CD4-positive, alpha-beta T cell treated with Interleukin-15 for 4 hours (primary cell): ENCODE measurements at places on chromosomes 3 and 15.

- no peak for DNase-seq
Measured at GRCh38 chr15:53758412-53758811, 1.1 kb downstream of the WDR72 start.

- peak; percentile 12 for DNase-seq
Measured at GRCh38 chr3:97940034-97940433, 32.2 kb downstream of the RIOX2 start.

DNA sequence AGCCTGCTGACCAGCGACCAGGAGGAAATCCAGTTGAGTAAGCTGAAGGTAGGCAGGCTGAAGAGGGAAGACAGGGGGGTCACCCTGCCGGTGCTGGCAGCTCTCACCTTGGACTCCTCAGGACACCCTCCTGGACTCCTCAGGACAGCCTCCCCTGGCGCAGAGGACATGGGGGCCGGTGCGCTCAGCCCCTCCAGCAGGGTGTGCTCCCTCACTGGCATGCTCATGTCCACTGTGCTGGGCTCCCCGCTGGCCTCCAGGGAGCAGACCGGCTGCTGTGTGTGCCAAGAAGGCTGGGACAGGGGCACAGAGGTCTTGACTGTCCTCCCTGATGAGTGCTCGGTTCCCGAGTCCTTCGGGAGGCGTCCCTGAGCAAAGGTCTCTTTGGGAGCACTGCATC lies 183.6 kb downstream of the ATP10A start:
- DNase-seq, result no peak

DNA sequence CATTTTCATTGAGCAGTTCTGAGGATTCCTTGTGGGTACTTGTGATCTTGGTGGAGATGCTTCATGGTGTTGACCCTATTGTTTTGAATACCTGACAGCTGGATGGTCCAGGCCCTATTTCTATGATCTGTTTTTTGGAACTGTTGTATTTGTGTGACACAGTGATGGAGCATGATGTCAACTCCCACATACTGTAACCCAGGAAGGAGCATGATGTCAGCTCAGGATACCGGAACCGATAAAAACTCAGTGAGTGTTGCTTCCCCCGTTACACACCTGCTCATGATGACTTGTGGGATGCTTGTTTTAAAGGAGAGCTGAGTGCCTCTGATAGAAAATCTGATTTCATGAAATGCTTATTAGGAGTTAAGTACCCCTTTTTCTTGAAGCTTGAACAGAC lies 45.1 kb downstream of the ZBTB38 start:
- DNase-seq, result peak; percentile 37

- no peak for DNase-seq
Measured at GRCh38 chr15:57418635-57419034, 42.3 kb downstream of the CGNL1 start.

GRCh38 chr15:60703207-60703933 lies 224.4 kb upstream of the ICE2 start:
- DNase-seq, result no peak

DNA sequence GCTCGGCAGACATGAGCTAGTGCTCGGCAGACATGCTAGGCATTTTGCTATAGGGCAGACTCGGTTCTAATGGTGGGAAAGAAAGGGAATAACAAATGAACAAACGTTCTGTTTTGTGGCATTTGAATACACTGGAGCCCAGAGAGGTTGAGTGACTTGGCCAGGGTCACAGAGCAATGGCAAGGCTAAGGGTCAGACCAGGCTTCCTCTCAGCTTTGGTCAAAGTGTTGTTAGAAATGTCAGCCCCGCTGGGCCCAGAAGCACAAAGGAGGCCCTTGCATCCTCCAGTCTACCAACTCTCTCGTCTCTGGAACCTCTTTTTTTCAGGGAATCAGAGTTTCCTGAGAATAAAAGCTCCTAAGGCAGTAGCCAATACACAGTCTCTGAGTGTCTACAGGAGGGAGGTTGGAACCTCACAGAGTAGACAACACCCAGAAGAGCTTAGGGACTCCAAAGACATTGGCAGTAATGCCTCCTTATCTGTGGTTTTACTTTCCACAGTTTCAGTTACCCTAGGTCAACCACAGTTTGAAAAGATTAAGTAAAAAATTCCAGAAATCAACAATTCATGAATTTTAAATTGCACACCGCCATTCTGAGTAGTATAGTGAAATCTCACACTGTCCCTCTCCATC lies 47.3 kb downstream of the SSUH2 start:
- no peak for DNase-seq

- no peak for DNase-seq
Measured at GRCh38 chr3:10468613-10469354, 36.6 kb downstream of the ATP2B2 start.

GRCh38 chr15:29530966-29531365 lies 261.3 kb upstream of the NSMCE3 start:
- no peak for DNase-seq

DNA sequence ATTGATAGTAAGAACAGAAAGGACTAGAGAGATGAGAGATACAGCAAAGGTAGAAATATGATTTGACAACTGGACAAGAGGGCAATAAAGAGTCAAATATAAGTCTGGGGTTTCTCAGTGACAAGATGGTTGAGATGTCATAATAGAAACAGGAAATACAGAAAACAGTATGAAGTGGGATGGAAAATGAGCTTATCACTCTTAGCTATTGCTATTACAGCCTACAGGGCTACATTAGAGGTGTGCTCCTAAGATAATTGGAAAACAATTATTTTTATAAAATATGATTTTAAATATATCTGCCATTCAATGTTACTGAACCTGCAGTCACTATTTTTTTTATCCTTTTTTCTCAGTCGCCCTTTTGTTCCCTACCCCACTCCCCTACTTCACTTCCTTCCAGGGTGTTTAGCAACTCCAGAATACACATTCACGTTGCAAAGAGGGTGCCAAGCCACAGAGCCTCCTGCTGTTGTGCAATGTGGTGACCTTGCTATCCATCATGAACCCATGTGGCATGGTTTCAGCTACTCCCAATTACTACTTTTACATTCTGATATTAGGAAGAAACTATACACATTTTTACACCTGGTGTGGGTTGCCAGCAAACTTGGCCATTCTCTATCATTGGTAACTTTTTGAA lies 6.0 kb downstream of the NRG4 start:
- DNase-seq, result no peak

- DNase-seq, result no peak
Measured at GRCh38 chr3:137062250-137062649, 104.5 kb downstream of the IL20RB start.

- no peak for DNase-seq
Measured at GRCh38 chr3:134606033-134607025, 44.5 kb downstream of the KY start.

- no peak for DNase-seq
Measured at GRCh38 chr15:92429378-92430068, 35.8 kb downstream of the ST8SIA2 start.

- DNase-seq, result no peak
Measured at GRCh38 chr3:72892870-72893269, 5.0 kb downstream of the GXYLT2 start.

GRCh38 chr3:172096881-172097420 lies 57.6 kb downstream of the FNDC3B start:
- DNase-seq, result no peak

- no peak for DNase-seq
Measured at GRCh38 chr3:126932188-126932931, 50.6 kb upstream of the PLXNA1 start.

GRCh38 chr15:39140060-39140604 lies 440.7 kb upstream of the THBS1 start:
- no peak for DNase-seq

GRCh38 chr3:141019244-141019643 lies 31.9 kb upstream of the SPSB4 start:
- no peak for DNase-seq

DNA sequence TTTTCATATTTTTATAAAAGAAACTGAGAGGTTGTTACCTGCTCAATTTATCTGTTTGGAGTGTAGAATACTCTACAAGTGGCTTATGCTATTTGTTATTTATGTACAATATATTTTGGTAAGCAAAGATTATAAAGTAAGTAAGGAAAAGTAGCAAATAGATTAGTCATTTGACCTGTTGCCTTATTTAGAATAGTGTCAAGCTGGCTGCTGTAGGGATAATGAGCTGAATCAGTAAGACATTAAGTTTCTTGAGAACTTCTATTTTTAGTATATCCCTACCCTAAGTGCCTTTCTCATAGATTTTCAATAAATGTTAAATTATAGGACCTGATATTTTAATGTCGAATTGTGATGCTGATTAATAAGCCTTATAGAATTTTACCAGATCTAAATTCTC lies 37.2 kb downstream of the ECT2 start:
- no peak for DNase-seq

DNA sequence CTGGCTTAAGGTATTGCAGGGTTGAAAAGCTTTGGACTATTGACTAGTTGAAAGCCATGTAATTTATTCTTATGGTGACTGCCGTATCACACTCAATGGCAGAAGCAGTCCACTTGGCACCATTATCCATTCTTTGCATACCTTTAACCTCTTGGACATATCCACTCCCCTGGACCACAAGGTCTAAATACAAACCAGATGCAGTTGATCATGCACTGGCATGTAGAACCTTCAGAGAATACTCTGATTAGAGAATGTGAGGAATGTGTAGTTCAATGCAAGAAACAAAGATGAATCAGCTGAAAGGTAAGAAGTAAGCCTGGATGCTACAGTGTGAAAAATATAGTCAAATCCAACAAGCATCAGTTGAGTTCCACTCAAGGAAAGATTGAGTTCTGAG lies 93.1 kb downstream of the FRMD5 start:
- no peak for DNase-seq

- DNase-seq, result no peak
Measured at GRCh38 chr15:31373096-31373865, 46.6 kb downstream of the KLF13 start.

- DNase-seq, result no peak
Measured at GRCh38 chr15:92638291-92638708, 17.3 kb downstream of the FAM174B start.

DNA sequence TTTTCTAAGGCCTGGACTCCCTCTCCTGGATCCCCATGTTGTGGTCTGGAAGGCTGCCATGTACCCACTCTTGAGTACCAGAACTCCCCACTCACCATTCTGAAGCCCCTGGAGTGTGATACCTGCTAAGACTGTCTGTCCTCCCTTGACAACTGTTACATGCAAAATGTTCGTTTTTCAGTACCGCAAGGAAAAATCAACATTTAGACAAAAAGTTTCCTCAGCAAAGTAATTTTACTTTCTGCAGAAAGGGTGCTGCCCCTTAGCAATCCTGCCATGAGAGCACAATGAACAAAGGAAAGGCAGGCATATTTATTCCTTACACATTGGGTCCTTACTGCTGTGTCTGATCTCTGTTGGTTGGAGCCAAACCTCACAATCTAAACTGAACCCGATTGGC lies 7.0 kb upstream of the GK5 start:
- no peak for DNase-seq

DNA sequence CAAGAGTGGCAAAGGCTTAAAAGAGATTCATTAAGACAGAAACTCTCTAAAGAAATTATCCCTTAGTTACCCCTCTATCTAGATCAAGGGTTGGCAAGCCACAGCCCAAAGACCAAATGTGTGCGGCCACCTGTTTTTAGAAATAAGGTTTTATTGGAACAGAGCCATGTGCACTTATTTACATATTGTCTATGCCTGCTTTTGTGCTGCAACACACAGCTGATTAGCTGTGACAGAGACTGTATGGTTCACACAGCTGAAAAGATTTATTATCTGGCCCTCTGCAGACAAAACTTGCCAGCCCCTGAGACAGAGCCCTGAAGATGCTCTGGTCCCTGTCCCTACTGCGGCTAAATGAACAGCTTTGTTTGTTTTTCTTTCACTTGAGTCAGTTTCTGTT lies 88.1 kb downstream of the ADAMTS9 start:
- DNase-seq, result no peak

DNA sequence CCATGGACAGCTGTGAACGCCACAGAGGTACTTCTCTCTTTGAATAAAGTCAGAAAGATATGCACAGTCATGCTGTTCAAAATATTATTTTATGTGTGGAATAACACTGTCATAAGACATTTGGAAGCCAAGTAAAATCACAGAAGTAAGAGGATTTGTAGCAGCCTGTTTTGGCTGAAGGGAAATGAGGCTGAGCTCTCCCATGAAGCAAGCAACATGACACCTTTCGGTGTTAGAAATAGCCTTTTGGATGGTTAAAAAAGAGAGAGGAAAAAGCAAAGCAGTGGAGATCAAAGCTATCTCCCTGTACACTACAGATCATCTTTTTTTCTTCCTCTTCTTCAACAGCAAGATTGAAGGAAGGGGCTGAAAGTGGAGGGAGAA lies 755.3 kb downstream of the ROBO1 start:
- DNase-seq, result no peak

DNA sequence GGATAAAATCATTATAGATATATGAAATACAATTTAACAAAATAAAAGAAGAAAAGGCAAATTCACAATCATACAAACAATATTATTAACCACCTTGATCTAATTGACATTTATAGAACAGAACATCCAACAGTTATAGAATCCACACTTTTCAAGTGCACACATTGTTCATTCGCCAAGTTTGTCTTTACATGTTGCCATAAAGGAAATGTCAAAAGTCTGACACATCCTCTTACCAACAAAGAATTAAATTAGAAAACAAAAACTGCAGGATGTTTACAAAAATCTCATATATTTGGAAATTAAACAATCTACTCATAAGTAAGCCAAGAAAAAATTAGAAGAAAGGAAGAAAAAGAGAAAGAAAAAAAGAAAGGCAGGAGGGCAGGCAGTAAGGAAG lies 909.2 kb upstream of the EPHA6 start:
- no peak for DNase-seq

- no peak for DNase-seq
Measured at GRCh38 chr15:59268168-59268851, 61.7 kb downstream of the LDHAL6B start.

DNA sequence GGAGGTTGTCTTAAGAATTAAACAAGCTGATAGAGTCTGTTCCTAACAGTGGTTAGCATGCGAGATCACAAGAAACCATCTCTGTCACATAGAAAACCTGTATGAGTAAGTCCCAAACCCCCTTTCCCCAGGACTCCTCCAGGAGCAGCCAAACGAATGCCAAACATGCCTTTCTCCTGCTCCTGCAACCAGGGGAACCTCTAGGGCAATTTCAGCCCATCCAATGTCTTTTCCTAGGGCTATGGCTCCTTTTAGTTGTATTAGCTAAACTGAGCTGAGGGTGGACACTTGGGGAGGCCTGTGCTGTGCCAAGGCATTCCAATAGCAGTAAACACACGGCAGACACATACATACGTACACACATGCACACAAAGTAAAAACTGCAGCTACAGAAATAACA lies 36.5 kb upstream of the TIMP4 start:
- no peak for DNase-seq

- peak; percentile 58 for DNase-seq
Measured at GRCh38 chr15:59492389-59493377, 54.7 kb downstream of the FAM81A start.
